Activated CD4-positive, alpha-beta T cell treated with anti-CD3 and anti-CD28 coated beads, Interleukin-2, amount 50 U/mL, for 48 hours (primary cell): ENCODE measurements at places on chromosomes 13 and 19.

- DNase-seq: no peak
These were observed 202.2 kb upstream of the STARD13 start for GRCh38 chr13:33487575-33488243.

GRCh38 chr13:28358708-28359107 lies 136.2 kb downstream of the FLT1 start:
- DNase-seq: no peak

DNA sequence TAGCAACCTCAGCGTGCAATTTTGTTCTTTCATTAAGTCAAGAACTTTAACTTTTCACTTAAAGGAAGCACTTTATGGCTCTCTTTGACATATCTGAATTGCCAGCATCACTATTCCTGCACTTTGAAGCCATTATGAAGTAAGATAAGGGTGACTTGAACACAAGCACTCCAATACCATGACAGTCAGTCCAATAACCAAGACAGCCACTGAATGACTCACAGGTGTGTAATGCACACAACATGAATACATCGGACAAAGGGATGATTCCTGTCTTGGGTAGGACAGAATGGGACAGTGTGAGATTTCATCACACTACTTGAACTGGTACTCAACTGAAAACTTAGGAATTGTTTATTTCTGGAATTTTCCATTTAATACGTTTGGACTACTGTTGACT lies 233.7 kb upstream of the IPO5 start:
- no peak for DNase-seq

- DNase-seq: no peak
These were observed 7.7 kb upstream of the PROZ start for GRCh38 chr13:113150550-113151365.

DNA sequence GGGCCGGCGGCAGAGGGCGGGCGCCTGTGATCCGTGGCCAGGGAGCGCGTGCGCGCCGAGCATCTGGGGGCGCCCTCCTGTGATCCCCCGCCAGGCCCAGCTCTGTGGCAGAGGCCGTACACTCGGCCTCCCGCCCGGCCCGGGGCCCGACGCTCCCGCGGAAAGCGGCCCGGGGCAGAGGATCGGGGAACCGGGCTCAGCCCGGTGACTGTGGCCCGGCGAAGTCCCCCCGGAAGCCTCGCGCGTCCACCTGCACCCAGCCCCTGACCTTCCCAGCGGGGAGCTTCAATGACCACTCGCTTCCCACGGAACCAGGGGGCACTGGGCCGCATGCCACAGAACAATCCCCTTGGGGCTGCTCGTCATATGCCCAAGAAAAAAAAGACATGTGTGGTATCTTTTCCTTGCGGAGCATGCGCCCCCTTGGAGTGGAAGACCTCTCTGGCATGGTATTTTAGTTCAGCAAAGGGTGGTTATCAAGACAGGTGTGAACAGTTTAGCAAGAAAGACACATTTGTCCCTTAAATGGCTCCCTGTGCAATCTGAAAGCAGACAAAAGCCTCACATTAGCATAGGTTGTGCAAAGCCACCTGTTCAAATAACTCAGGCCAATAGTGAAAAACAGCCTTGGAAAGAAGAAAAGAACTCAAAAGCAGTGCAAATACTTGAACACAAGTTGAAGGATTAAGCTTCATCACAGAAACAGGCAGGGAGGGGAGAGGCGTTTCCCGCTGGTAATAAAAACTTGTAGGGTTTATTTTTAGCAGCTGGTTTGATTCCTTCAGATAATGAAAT lies 290.9 kb upstream of the SOX21 start:
- no peak for DNase-seq

- no peak for DNase-seq
These were observed 532.4 kb upstream of the SGCG start for GRCh38 chr13:22648320-22648801.
